ENCODE measurements at places on chromosomes 6 and 20. TPM values are rescaled to one million over a fixed set of nuclear protein-coding genes. Genes with fewer than 3 reads are reported as not detected.

The ZNF831 gene
- polyA plus RNA-seq, result 0.31 TPM

The BNIP5 gene
- polyA plus RNA-seq, result 0.28 TPM

The SRMS gene
- not detected for polyA plus RNA-seq

The HLA-DRB1 gene
- polyA plus RNA-seq, result 20.5 TPM

The NFYA gene
- polyA plus RNA-seq, result 26.7 TPM

The POU3F2 gene
- polyA plus RNA-seq, result 0.05 TPM

The BPIFB1 gene
- polyA plus RNA-seq, result not detected

The COL11A2 gene
- polyA plus RNA-seq, result 49.7 TPM

DNA sequence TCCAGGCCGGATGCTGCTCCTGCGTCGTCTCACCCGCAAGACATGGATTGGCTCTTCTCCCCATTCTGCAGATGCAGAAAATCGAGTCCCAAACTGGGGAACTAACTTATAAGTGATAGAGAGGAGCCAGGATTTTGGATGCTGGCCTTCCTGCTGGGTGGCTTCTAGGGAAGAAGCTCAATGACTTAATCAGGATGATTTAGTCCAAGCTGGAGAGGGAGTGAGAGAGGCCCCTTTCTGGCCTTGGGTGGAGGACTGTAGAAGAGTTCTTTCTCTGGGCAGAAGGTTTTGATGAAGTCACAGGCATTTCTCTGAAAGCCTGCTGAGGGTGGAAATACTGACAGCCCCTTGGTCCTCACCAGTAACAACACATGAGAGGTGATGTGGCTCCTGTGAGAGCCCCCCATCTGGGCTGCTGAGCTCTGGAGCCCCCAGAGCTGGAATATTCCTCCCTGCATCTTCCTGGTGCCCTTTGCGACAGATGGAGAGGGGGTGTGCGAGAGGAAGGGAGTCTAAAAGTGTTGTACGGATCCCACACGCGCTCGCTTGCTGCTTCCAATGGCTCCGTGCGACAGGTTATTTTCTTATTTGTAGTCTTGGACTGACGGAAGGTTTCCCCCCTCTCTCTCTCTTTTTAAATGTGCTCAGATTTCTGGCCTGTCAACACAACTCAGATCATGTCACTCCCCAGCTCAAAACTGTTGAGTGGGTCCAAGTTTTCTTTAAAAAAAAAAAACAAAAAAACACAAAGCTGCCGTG is 3.5 kb downstream of the SIRPA start:
- DNase-seq, result peak; percentile 68

DNA sequence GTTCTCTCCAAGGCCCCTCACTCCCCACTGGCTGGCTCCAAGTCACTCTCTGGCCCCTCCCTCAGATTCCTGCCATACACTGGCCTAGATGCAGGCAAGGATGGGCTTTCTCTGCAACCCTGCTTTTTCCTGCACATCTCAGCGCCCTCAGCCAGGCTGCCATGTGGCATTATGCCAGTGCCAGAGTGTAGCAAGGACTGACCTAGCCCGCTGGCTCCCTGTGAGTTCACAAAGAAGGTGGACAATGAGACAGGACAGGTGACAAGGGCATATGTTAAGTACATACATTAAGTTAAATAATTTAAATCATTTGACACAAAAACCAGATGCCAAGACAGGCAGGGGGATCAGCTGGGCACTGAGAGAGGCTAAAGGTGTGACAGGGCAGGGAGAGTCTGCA is 394.6 kb downstream of the ZFAND3 start:
- no peak for DNase-seq

- no peak for DNase-seq
Measured at GRCh38 chr6:92292067-92292466, 1127.3 kb downstream of the EPHA7 start.

GRCh38 chr6:112780498-112781096 is 433.5 kb downstream of the RFPL4B start:
- peak; percentile 63 for DNase-seq

GRCh38 chr6:163712981-163713380 is 298.5 kb downstream of the QKI start:
- DNase-seq, result no peak

- DNase-seq, result no peak
Measured at GRCh38 chr6:44558832-44559251, 171.3 kb downstream of the CDC5L start.

GRCh38 chr6:109456111-109456583 is 575 bp upstream of the MICAL1 start:
- no peak for DNase-seq

GRCh38 chr6:118317581-118318563 is 230.2 kb upstream of the PLN start:
- DNase-seq, result peak; percentile 43

DNA sequence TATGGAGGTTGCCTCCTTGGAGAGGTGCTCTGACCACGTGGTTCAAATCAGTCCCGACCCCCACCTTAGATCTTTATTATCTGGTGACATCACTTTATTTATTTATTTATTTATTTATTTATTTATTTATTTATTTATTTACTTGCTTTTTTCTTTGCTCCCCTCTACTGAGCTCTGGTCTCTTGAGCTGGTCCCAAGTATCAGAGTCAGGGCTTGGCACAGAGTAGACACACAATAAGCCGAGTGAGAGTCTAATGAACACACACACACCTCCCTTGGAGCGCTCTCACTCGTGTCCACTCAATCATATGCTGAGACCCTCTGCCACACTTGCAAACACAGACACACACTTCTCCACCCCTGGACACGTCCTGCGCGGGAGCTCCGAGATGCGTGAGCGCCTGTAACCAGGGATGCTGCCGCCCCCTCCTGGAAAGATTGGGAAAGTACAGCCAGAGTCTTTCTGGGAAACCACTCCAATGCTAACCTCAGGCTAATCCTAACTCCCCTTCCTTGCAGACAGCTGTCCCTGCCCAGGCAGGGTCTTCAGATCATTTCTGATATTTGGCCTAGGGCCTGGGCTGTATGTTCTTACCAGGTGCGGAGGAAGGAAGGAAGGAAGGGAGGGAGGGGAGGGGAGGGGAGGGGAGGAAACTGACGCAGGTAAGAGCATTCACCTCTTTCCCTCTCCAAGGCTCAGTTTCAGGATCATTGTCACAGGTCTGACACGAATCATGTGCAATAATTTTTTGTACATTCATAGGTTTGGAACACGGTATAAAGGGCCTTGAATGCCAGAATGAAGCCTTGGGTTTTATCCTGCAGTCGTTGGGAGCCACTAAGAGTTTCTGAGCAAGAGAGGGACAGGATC is 70.9 kb downstream of the STK35 start:
- peak; percentile 70 for DNase-seq

DNA sequence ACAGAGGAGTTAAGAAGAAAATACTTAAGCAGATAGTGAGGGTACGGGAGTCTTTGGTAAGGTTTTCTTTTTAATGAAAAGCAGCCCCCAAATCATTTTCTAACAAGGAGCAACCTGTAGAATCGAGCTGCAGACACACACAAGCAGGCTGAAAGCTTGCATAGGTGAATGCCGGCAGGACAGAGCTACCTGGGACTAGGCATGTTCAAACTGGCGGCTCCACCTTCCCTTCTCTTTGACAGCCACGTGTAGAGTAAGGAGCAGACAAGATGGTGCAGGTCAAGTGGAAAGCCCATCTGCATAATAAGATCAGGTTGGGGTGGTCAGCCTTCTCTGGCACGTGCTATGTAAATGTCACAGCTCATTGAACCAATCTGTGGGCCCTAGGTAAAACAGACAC is 1292.4 kb downstream of the EPHA7 start:
- DNase-seq, result no peak

GRCh38 chr6:69719602-69720193 is 77.1 kb downstream of the LMBRD1 start:
- no peak for DNase-seq

- no peak for DNase-seq
Measured at GRCh38 chr20:62885046-62885895, 23.6 kb upstream of the TCFL5 start.

GRCh38 chr6:33297406-33297955 is 1.3 kb downstream of the RGL2 start:
- DNase-seq, result no peak

GRCh38 chr6:6810727-6811126 is 222.2 kb downstream of the LY86 start:
- DNase-seq, result no peak

GRCh38 chr6:152096863-152097496 is 289.5 kb downstream of the ESR1 start:
- DNase-seq, result no peak

GRCh38 chr6:3209114-3210023 is 18.1 kb downstream of the TUBB2B start:
- DNase-seq, result no peak

GRCh38 chr6:1636971-1637871 is 27.5 kb downstream of the FOXC1 start:
- no peak for DNase-seq

- DNase-seq, result peak; percentile 78
Measured at GRCh38 chr6:44475779-44476434, 88.4 kb downstream of the CDC5L start.

- DNase-seq, result no peak
Measured at GRCh38 chr20:47051936-47052526, 157.4 kb downstream of the EYA2 start.

DNA sequence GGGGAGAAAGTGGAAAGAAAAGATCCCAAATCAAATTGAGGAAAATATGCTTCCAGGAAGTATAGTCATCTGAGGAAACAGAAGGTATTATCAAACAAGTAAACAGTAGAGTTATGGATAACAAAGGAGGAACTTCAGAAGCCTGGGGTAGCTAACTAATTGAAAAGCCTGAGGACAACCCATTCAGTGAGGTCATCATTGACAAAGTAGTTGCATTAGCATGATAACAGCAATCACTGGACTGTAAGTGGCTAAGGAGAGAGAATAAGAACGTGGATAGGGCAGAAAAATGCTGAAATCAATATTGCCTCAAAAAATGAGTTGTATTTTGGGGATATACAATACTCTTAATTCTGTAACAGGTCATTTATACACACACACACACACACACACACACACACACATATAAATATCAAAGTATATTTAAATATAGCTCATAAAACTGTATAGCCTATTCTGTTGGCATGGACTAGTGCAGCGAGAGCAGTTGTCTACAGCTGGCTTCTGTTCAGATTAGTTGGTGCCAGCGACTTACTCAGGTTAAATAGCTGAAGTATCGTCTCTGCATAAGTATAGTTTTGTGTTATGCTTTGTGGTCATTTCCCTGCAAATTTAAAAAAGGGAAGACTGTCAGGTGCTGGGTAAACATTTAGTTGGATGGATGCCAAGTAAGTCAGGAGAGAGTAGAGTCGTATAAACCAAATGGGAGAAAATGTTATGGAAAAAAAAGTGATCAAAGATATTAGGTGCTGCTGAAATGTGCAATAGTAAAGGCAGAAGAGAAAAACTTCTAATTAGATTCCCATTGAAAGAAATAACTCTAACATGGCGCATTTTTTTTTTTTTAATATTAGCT is 33.8 kb upstream of the CTAGE9 start:
- DNase-seq, result no peak

DNA sequence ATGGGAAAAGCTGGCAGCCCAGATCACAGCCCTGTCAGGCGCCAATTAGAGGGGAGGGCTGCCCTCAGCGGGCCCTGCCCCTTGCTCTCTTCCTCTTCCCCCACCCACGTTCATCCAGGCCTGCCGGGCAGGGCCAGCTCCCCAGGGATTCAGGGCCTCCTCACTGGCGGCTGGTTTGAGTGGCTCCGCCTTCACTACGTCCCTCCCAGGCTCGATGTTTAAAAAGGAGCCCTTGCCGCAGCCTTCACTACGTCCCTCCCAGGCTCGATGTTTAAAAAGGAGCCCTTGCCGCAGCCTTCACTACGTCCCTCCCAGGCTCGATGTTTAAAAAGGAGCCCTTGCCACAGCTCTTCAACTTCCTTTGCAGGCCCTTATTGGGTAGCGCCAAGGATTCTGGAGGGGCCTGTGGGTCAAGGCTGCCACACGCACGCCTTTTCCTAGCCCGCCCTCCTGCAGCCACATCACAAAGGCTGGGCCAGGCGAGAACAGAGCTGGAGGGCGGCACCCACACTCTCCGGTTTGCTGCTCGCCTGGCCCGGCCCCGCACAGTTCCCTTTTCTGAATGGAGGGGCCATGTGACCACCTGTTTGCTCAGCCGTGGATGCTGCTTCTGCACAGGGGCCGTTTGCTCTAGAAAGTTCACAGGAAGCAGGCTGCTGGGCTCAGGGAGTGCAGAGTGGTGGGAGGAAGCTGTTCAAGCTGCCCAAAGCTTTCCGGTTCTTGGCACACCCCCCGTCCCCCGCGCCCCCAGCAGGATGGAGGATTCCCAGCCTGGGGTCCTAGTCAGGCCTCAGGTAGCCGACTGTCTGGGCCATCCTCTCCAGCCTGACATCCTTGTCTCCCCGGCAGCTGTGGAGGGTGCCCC is 1.6 kb downstream of the SLC17A9 start:
- DNase-seq, result peak; percentile 71

GRCh38 chr6:164396071-164397047 is 913.0 kb downstream of the C6orf118 start:
- no peak for DNase-seq

GRCh38 chr6:132101535-132101934 is 150.4 kb upstream of the CCN2 start:
- DNase-seq, result no peak

DNA sequence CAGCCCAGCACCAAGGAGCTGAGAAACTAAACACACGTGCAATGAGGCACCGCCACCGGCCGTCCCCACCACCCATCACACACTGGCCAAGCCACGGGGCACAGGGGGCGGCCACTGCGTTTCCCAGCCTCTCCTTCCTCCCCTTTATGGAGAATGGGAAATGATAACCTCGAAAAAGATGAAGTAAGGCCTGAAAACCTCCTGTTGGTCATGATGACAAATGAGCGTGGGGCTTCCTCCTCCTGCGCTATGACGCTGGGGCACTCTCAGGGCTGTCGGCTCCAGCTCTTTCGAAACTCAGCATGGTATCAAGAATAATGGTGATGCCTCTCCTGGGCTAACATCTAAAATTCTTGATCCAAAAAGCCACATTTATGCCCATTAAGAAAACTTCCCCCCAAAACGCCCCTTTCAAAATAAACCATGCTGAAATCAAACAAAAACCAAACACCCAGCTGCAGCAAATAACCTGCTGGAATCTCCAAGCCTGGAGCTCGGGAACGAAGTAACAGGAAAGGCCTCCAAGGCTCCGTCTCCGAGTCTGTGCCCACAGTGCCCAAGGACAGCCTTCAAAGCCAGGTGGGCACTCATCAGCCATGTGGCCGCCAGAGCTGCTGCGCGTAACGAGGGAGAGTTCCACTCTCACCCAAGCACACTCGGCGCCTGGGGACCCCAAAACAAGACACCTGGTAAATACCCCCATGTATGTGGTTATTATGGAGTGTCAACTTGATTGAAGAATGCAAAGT is 50.0 kb downstream of the TAF4 start:
- no peak for DNase-seq
